ENCODE measurements at places on chromosomes 1 and 21.

- H3K36me3 ChIP-seq, result no peaks in the 10 kb centered on the region
- no peaks in the 10 kb centered on the region for H3K27me3 ChIP-seq
- H3K27ac ChIP-seq, result no peak overlapping the region
- H3K4me1 ChIP-seq, result no peaks in the 10 kb centered on the region
- H3K4me3 ChIP-seq, result no peak overlapping the region
Measured at GRCh38 chr1:19582318-19582717, 61.8 kb upstream of the NBL1 start.

- DNase-seq, result peak; percentile 78
- H3K27ac ChIP-seq, result no peak overlapping the region
- peaks cover 25% of the 10 kb centered on the region for H3K4me1 ChIP-seq
- H3K36me3 ChIP-seq, result no peaks in the 10 kb centered on the region
- no peak overlapping the region for H3K4me3 ChIP-seq
Measured at GRCh38 chr1:9321480-9321849, 28.8 kb downstream of the SPSB1 start.

GRCh38 chr1:32307324-32307723, 15.4 kb downstream of the HDAC1 start:
- DNase-seq, result peak; percentile 27
- H3K27me3 ChIP-seq, result no peaks in the 10 kb centered on the region
- peaks cover 24% of the 10 kb centered on the region for H3K36me3 ChIP-seq
- H3K27ac ChIP-seq, result no peak overlapping the region
- no peaks in the 10 kb centered on the region for H3K4me1 ChIP-seq

- no peak overlapping the region for H3K27ac ChIP-seq
- H3K27me3 ChIP-seq, result no peaks in the 10 kb centered on the region
- no peaks in the 10 kb centered on the region for H3K36me3 ChIP-seq
- H3K4me3 ChIP-seq, result no peak overlapping the region
Measured at GRCh38 chr1:7536891-7537591, 234.1 kb upstream of the VAMP3 start.

DNA sequence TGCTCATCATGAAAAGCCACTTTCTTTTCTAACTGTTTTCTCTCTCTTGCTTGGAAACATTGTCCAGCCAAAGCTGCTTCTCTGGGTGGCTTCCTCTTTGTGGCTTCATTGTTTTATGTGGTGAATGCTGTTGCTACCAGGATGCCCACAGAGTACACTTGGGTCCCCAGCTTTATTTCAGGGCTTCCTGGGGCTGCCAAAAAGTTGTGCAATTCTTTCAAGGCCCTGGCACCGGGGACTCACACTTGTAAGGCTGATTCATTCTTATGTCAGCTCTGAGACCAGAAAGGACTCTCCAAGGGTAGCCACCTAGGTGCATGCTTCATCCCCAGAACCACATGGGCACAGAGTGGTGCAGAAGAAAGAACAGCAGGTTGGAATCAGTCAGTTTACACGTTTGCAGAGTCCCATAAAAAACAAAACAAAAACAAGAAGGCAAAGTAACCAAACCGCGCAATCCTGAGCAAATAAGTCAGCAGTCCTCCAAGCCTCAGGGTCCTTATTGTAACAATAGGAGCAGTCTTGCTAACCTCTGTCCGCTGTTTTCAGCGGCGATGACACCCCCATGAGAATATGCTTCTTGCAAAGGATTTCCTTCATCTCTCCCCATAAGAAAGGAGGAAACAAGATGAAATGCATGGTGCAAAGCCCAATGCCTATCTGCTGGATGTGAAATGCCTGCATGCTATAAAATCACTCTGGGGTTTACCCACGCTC, 89.9 kb upstream of the SSX2IP start:
- no peak for DNase-seq
- H3K4me1 ChIP-seq, result no peaks in the 10 kb centered on the region
- no peak overlapping the region for H3K27ac ChIP-seq
- no peak overlapping the region for H3K4me3 ChIP-seq

GRCh38 chr1:116290085-116290705, 82.8 kb upstream of the ATP1A1 start:
- H3K36me3 ChIP-seq, result no peaks in the 10 kb centered on the region
- H3K4me1 ChIP-seq, result peaks cover 8% of the 10 kb centered on the region
- H3K27ac ChIP-seq, result no peak overlapping the region
- H3K4me3 ChIP-seq, result no peak overlapping the region
- peaks cover 3% of the 10 kb centered on the region for H3K27me3 ChIP-seq
- no peak for DNase-seq

GRCh38 chr1:7770997-7771822, at the start of gene VAMP3:
VAMP3 (plus strand) TSS chr1:7771296; CDS start chr1:7771384, 88 bp downstream.
- DNase-seq, result peak; percentile 85
- no peaks in the 10 kb centered on the region for H3K27me3 ChIP-seq
- peaks cover 17% of the 10 kb centered on the region for H3K36me3 ChIP-seq
- no peaks in the 10 kb centered on the region for H3K4me1 ChIP-seq

DNA sequence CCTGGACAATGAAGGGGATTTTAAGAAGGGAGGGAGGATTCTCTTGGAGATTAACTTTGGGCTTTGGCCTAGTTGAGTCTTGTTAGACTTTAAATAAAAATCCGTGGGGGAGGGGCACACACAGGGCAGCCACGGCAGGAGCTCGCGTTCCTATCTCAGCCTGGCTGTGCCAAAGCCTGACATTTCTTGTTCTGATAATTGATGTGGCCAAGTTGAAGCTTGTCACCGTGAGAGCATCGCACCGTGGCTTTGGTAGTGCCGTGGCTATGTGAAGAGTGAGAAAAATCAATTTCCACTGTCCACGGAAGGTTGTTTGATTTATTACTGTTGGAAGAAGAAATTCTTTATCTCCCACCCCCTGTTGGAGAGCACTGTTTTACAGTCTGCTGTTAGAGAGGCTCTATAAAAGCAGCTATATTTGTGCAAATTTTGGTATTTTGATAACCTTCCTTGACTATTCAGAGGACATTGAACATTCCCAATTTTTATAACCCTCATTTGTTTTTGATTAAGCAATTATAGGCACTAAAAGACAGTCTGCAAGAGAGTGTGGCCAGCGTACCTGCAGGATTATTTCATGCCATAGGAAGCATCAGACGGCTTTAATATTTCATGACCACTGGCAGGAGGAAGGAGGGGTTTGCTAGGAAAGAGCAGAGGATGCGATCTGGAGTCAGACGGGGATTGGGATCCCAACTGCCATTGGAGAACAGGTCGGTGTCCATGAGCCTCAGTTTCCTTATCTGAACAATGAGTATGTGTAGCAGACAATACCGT, 160.7 kb downstream of the KAZN start:
- H3K4me3 ChIP-seq, result no peak overlapping the region
- H3K27me3 ChIP-seq, result no peaks in the 10 kb centered on the region
- no peak overlapping the region for H3K27ac ChIP-seq
- H3K36me3 ChIP-seq, result no peaks in the 10 kb centered on the region
- DNase-seq, result no peak

- H3K36me3 ChIP-seq, result no peaks in the 10 kb centered on the region
- no peaks in the 10 kb centered on the region for H3K27me3 ChIP-seq
- no peak for DNase-seq
- no peak overlapping the region for H3K27ac ChIP-seq
Measured at GRCh38 chr1:241125286-241125685, 231.7 kb downstream of the RGS7 start.

- peaks cover 11% of the 10 kb centered on the region for H3K36me3 ChIP-seq
- no peaks in the 10 kb centered on the region for H3K27me3 ChIP-seq
- no peak overlapping the region for H3K4me3 ChIP-seq
- H3K27ac ChIP-seq, result no peak overlapping the region
Measured at GRCh38 chr1:45718289-45718688, 30.3 kb downstream of the TMEM69 start.
